ENCODE measurements at places on chromosomes 12 and 14. TPM values are rescaled to one million over a fixed set of nuclear protein-coding genes. Genes with fewer than 3 reads are reported as not detected.

Gene MORN3
- total RNA-seq: 2.1 TPM

Gene KRT83
- not detected for total RNA-seq

DNA sequence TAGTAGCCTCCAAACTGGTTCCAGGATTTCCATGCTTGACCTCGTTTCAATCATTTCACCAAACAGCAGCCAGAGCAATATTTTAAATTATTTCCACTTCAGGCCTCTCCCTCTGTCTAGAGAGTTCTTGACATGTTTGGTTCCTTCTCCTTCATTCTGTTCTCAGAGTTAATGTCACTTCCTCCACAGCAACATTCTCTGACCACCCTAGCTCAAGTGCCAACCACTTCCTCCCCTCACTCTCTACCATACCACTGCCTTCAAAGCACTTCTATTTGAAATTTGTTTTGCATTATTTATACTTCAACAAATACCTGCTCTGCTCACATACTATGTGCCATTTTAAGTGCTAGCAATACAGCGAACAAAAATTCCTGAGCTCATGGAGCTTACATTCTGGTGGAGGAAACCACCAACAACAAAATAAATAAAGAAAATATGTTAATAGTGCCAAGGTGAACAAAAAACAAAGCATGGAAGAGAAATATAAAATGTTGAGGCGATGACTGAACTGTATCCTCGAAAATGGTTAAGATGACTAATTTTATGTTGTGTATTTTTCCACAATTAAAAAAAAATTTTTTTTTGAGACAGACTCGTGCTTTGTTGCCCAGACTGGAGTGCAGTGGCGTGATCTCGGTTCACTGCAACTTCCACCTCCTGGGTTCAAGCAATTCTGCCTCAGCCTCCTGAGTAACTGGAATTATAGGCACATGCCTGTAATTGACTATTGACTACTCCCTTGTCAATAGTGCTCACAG lies 17.3 kb downstream of the BAZ1A start:
- DNase-seq: no peak

Gene ASCL1
- total RNA-seq: 0.15 TPM

GRCh38 chr12:87336814-87337336 lies 692.3 kb downstream of the C12orf50 start:
- DNase-seq: no peak

- DNase-seq: no peak
Observed at GRCh38 chr12:65490250-65490649, 211.8 kb downstream of the MSRB3 start.

- DNase-seq: no peak
Observed at GRCh38 chr12:75642226-75642625, 130.8 kb upstream of the KRR1 start.

DNA sequence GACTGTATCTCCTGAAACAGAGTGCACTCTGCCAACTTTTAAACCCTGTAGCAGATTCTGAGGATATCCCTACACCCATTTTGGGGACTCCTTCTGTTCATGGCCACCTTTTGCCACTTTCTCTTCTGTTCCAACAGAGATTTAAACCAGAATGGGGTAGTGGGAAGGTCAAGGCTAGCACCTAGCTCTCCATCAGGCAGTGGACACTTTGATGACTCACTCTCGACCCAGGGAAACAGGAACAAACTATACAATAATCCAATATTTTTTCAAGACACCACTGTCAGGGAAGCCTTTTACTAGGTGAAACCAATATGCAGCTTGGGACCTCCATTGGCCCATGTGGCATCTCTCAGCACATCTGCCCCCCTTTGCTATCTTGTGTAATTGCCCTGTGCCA lies 103.6 kb downstream of the DAAM1 start:
- no peak for DNase-seq

DNA sequence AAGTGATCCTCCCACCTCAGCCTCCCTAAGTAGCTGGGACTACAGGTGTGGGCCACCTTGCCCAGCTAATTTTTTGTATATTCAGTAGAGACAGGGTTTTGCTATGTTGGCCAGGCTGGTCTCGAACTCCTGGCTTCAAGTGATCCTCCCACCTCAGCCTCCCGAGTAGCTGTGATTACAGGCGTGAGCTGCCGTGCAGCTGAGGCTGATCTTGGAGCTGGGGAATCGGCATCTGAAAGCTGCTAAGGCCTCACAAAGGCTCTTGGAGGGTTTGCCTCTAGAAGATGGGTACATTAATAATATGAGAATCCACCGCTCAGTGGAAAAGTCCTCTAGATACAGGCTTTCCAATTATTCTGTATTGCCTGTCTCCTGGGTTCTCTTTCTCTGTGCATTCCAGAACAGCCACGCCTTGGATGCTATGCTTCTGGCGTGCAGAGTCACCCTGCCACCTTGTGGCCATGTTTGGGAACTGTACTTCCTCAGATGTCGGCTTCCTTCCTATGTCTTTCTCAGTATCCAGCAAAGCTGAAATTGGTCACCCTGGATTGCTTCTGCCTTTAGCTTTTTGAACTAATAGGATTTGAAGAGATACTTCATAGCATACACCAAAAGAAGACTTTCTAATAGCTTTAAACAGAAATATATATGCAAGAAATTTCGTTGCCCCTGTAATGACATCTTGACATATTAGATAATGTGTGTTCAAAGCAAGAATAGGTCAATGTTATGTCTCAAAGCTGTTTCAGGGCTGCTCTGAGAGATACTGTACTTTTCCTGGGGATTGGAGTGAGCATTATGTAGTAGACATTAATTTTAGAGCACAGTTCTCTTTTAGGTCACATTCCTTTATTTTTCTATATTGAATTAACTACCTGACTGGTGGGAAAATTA lies 75.4 kb downstream of the SNAPC1 start:
- DNase-seq: peak; percentile 76

DNA sequence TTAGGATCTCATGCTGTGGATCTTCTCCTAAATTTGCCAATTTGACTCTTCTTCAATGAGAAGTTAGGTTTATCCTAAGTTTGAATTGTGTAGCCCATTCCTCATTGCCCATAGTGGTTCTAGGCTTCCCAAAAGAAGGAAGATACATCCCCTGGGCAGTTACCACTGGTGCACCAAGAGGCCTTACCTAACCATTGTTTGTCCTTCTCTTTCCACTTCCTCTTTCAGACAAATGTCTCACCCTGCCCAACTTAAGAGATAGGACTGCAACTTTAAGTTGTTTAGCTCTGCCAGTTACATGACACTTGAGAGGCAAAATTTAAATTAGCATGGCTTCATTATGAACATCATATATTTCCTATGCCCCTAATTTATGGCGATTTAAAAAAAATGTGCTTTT lies 9.4 kb upstream of the KCNH3 start:
- no peak for DNase-seq

GRCh38 chr14:22978981-22979671 lies 3.2 kb downstream of the AJUBA start:
- no peak for DNase-seq

- DNase-seq: no peak
Observed at GRCh38 chr12:56954057-56954957, 3.1 kb downstream of the RDH16 start.

Gene SLC16A7
- 13.3 TPM for total RNA-seq

Gene BRMS1L
- 5.5 TPM for total RNA-seq

- peak; percentile 81 for DNase-seq
Observed at GRCh38 chr14:101876555-101876938, 87.8 kb upstream of the DYNC1H1 start.

GRCh38 chr14:53108292-53109104 lies 44.6 kb downstream of the DDHD1 start:
- DNase-seq: no peak

- DNase-seq: no peak
Observed at GRCh38 chr14:76958980-76959710, 69.4 kb downstream of the IRF2BPL start.

- DNase-seq: no peak
Observed at GRCh38 chr12:20653871-20654270, 41.3 kb upstream of the SLCO1C1 start.

DNA sequence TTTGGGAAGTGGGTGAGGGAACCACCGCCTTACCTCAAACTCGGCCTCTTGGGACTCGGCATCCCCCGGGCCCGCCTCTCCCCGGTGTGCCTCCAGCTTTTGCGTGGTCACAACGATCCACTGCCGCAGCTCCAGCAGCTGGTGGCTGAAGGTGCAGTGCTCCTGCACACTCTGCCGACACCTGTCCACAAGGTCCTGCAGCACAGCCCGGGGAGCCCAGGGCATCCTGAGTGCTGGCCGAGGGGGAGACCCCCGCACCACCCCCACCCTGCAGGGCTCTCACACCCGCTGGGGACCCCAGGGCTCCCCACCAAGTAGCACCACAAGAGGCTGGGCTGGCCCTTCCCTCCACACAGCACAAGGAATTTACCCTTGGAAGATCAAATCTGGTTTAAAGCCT lies 76.6 kb downstream of the SYNE3 start:
- no peak for DNase-seq

- DNase-seq: no peak
Observed at GRCh38 chr14:36279306-36280190, 40.9 kb downstream of the MBIP start.

Gene P2RX7
- 20.5 TPM for total RNA-seq

DNA sequence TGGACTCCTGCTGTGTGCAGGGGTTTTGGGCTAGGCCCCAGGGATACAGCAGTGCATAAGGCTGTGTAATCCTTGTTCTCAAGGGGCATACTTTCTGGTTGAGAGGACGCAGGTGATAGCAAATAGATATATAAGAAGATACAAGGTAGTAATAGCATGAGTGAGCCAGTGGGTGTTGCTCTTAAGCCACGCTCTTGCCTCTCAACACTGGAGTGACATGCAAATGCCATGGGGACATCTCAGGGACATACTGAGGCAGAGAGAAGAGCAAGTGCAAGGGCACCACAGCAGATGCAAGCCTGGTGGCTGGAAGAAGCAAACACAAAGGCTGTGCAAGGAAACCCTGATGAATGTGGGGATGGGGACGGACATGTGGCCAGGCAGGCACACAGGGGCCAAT lies 223.3 kb downstream of the CHST11 start:
- no peak for DNase-seq

GRCh38 chr14:64632056-64632455 lies 72.2 kb upstream of the PLEKHG3 start:
- DNase-seq: no peak

Gene PIWIL1
- not detected for total RNA-seq

Gene AQP2
- total RNA-seq: not detected

- DNase-seq: no peak
Observed at GRCh38 chr12:15620741-15621539, 168.2 kb downstream of the EPS8 start.

GRCh38 chr14:70213721-70214282 lies 25.1 kb upstream of the SLC8A3 start:
- no peak for DNase-seq

DNA sequence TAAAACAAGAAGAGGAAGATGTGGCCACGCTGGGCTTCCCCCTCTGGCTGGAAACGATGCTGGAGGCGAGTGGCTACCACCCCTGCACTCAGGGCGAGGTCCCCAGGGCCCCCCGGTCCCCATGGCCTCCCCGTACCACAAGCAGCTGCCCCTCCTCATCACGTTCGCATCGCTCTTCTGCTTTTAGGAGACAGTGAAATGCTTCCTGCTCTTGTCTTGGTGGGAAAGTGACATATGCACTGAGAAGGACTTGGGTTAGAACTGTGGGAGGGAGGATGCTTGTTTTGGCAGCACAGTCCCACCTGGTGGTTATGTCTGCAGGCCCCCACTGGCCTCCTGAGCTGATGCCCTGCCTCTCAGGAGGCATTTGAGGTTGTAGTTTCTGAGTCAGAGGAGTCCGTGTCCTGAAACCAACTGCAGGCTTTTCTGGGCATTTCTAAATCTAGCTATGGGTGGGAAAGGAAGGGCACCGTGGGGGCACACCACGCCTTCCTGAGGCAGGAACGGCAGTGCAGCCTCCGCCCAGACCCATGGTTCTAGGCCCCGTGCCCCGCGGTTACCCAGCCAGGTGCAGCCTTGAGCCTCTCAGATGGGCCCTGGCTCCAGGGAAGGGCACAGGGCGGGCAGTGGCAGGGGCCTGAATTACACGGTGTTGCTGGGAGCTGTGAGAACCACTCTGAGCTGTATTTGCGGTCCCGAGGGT lies 139.3 kb downstream of the ADGRD1 start:
- DNase-seq: peak; percentile 44

GRCh38 chr14:87080146-87080545 lies 912.8 kb downstream of the GALC start:
- DNase-seq: no peak

GRCh38 chr12:12582193-12582881 lies 19.7 kb upstream of the DUSP16 start:
- DNase-seq: no peak

GRCh38 chr12:98998697-98999299 lies 353.7 kb downstream of the APAF1 start:
- no peak for DNase-seq

Gene PTPRQ
- 7.8 TPM for total RNA-seq

DNA sequence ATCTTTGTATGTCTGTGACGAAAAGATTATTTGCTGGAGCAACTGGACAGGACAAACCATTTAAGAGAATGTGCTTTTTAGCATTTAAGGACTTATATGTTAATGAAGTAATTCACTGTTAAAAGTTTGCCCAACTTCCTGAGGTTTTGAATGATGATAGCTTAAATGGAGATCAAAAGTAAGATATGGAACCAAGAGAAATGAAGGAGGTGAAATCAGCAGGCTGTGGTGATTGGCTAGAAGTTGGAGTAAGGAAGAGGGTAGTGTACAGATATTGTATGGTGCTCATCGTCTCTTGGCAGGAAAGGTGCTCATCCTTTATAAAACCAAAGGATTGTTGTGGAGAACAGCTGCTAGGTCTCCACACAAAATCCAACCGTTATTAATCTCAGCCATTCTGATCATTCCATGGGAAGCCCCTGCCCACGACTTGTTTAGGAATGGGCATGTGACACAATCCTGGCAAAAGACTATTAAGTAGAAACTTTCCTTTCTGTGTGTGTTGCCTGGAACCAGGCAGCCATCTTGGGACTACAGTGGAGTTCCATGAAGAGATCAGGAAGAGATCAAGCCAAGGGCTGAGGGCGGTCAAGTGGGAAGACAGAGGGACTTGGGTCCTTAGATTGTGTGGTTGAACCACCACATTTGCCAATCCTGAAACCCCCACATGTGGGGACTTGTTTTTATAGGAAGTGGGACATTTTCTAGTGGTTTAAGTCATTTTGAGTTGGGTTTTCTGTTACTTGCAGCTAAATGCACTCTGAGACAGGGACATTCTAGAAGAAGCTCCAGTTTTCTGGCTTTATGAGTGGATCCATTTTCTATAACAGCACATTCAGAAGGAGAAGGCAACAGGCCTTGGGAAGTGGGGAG lies 56.8 kb upstream of the CHST11 start:
- no peak for DNase-seq

GRCh38 chr12:4587108-4587507 lies 25.1 kb downstream of the DYRK4 start:
- DNase-seq: no peak

- no peak for DNase-seq
Observed at GRCh38 chr14:64644629-64645028, 59.6 kb upstream of the PLEKHG3 start.

- DNase-seq: no peak
Observed at GRCh38 chr12:127500512-127501035, 766.4 kb upstream of the TMEM132C start.

Gene RAPGEF3
- 44.5 TPM for total RNA-seq

DNA sequence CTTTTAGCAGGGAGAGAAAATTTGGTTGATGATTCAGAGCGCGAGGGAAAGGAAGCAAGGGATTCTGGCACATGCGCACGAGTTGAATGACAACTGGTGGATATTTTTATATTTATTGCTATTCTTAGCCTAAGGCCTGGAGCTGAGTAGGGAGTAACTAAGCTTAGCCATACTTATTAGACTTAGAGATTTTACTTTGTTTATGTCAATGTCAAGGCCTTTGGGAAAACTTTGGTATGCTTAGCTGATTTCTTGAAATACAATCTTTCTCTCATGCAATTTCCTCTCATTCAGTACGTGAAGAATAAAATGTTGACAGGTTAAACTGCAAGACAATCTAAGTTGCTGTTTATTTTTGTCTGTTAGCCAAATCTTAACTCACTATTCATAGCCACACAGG lies 101.1 kb downstream of the CRADD start:
- no peak for DNase-seq
